Kidney tubule cell (primary cell): ENCODE measurements at places on chromosomes 4 and X.

DNA sequence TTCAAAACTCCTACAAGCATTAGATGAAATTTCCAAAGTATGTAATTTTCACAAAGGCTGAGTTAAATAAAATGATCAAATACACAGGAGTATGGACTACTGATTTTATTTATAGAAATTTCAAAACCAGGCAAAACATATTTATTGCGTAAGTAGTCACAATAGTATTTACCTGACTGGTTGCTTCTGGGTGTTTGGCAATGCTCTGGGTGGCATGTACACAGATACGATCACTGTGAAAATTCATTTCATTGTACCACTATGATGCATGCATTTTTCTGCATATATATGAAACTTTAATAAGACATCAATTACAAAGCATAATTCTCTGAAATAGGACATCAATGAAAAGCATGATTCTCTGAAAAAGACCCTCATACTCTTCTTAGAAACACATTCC is 384.2 kb downstream of the TLL1 start:
- DNase-seq, result no peak

DNA sequence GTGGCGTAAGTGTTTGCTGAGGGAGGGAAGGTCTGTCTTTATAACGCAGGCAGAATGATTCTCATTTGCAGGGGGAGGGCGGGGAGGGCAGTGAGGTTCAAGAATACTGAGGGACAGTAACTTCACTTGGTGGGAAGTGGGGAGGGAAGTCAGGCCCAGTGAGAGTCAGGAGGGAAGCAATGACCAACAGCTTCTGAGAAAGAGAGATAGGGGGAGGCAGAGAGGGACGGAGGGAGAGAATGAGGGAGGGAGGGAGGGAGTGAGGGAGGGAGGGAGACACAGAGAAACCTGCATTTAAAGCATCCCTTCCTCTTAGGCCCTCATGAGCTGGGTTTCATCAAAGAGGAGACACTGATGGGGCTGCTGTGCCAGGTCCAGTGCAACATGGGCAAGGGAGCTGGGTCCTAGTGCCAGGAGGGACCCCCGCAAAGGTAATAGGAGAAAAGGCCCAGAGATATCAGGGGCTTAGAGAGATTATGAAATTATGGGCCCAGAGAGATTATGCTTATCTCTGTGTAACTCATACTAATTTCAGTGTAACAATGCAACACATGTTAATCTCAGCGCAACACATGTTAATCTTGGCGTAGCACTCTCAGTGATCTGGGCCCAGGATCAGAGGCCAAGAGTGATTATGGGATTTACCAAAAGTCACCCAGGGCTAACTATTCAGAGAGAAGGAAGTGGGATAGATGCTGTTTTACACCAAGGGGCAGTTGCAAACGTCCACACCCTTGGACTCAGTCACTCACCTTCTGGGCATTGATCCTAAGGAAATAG is 112.1 kb downstream of the DRD5 start:
- no peak for DNase-seq

GRCh38 chr4:125070861-125071260 is 243.9 kb upstream of the FAT4 start:
- DNase-seq, result no peak

DNA sequence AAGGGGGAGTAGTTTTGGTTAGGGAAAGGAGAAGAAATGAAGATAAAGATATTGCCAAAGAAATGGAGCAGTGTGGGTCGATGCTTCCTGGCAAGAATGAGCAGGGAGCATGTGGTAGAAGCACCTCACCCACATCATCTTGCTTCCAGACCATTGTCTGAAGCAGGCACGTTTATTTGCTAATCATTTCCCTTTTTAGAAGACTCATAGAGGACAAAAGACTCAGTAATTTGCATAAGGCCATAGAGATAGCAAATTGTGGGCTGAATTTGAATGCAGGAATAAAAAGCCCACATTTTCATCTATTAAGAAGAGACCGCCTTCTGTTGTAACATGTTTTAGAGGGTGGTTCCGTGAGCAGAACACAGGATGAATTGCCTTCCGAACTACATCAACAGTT is 275.2 kb upstream of the FAT4 start:
- no peak for DNase-seq

GRCh38 chrX:7985568-7985967 is 58.4 kb upstream of the PNPLA4 start:
- DNase-seq, result peak; percentile 63
